ENCODE measurements at places on chromosomes 2 and 18. TPM values are rescaled to one million over a fixed set of nuclear protein-coding genes. Genes with fewer than 3 reads are reported as not detected.

Gene DSG2
- polyA plus RNA-seq: 117 TPM

GRCh38 chr2:175805442-175806124 lies 196.5 kb downstream of the LNPK start:
- DNase-seq: no peak

GRCh38 chr2:43792653-43793052 lies 18.8 kb downstream of the DYNC2LI1 start:
- no peak for DNase-seq

DNA sequence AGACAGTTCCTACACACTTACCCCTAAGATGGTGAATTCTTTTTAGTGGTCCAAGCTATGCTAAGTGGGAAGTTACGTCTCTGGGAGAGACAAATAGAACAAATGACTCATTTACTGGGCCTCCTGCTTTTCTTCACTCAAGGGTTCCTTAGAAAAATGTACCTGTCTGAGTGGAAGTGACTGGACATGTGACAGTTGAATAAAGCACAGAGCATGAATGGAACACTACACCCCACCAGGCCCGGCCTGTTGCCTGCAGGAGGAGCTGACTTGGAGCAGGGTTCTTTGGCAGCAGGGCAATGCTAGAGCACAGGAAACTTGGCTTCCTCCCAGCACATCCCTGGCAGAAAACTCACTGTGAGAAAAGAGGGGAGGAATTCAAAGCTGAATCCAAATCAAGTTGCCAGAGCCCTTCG lies 451.0 kb upstream of the SETBP1 start:
- no peak for DNase-seq

DNA sequence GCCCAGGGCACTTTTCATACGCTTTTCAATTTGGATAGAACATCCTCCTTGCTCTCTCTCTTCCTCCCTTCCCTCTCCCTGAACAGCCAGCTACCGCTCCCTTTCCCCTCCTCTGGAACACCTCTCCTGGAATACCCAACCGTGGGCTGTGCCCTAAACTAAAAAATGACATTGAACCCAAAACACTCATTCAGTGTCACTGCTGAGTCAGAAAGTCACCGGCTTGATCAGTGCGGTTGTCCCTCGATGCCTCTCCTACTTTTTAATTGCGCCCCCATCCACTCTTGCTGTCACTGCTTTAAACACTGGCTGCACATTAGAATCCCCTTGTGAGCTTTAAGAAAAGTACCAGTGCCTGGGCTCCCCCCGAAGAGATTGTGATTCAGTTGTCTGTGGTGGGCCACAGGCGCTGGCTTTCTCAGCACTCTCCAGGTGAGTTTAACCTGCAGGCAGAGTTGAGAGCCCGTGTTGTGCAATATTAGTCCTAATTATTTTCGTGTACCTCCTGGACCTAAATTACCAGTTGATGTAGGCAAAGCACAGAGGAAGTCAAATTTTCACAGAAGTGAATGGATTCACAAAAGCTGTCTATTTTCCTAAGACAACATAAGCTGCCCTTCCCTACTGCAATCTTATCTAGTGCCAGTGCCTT lies 302.0 kb downstream of the PRKCE start:
- DNase-seq: no peak

DNA sequence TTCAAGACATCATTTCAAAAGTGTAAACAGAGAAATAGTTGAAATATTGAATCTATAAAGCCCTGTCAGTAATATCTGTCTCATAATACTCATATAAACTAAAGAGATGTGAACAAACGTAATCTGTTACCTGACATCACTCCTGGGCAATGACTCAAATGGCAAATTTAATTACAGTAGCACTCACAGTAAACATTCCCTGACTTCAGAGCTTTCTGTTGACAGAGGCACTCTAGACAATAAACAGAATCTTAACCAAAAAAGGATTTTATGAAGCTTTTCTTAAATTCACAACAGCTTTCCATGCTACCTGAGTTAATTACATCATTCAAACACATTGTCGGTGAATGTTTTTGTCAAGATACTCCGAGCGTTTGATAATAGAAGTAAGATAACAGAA lies 128.1 kb upstream of the PDE1A start:
- no peak for DNase-seq

DNA sequence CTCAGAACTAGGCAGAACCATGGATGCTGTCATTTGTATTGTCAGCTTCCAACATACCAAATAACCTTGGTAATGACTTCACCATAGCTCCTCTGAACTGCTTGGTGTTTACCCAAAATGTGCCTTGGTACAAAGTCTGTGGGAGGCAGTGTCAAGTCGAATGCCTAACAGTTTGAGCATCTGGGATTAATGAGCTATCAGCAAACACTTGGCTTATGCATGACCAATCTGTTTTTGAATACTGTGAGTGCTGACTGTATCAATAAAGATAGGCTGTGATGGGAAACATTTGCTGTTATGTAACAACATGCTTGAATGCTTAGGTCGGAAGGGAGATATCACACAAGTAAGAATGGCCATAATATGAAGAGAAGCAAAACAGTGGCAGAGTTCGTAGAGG lies 455.4 kb downstream of the CMPK2 start:
- DNase-seq: no peak

DNA sequence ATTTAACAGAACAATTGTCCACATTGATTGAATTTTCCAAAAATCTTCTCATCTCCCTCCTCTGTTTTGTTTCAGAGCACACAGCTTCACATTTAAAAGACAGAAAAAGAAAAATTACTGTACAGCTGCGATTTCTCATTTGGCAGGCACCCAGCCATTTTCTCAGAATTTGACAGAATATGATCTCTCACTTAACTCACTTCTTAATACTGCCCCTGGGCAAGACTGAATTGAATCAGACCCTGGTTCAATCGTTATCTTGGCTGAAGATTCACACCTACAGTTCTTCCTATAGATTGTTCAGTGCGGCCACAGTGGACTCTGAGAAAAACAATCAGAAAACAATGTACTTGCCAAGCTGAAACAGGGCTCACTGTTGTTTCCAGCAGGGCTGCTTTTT lies 90.2 kb upstream of the LHCGR start:
- no peak for DNase-seq

GRCh38 chr2:235263205-235264120 lies 230.4 kb upstream of the AGAP1 start:
- peak; percentile 19 for DNase-seq

DNA sequence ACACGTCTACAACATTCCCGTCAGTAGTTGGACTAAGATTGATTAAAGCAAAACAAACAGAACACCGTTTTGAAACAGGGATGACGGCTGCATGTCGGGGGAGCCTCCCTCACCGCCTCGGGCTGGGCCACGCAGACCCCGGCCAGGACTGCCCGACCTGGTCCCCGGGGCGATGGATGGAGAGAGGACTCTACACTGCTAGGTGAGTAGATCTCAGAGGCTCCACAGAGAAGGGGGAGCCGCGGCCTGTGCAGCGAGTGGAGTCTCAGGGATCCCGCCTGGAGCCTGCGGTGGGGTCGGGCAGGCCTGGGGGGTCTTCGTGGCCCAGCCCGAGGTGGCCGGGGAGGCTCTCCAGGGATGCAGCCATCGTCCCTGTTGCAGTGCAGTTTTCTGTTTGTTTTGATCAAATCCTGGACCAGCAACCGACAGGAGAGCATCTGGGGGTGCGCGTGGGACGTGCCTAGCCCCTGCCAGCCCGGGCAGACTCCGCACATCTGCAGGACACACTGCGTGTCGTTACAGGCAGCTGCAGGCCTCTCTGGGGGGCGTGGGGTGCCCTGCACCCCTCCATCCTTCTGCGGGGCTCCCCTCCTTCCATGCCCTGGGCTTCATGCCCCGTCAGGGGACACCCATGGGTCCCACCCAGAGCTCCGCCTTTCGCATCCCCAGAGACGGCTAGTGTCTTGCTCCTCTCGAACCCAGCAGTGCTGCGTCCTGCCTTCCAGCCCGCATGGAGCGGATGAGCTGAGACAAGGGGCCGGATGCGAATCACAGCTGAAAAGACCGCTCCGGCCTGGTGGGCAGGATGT lies 143.6 kb downstream of the RTP5 start:
- no peak for DNase-seq

DNA sequence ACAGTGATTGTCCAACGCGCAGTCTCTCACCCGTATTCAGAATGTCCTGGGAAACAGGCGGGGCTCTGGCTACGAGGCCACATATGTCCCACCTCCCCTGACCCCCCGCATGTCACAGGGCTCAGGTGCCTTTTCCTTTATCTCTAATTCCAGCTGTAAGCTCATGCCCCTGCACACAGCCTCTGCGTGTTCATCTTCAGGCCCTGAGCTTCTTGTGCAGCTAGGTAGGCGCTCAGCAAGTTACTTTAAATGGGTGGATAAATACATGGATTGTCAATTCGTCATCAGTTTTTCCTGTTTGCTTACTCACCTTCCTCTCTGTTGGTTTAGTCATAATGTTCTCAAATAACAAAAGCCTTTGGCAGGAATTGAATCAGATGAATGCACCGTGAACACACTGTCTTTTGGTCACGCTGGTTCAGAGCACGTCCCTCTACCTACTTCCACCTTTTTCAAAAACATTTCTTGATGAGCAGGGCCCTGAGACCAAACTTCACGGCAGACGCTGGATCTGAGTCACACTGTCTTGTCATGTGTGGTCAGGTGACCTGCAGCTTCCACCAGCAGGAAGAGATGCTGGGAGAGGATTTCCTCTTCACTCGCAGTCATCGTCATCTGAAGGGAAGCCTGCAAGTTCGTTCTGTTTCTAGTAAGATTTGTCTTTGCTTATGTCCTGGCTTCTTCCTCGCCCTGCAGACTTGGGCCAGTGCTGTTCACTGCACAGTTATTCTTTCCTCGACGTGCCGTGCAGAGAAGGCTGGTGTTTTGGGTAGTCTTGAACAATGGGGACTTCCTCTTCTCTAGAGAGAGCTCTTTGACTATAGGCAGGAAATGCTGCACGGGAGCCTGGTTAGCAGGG lies 138.1 kb downstream of the PTGR3 start:
- DNase-seq: peak; percentile 72

Measured in keratinocyte (primary cell).